Naive thymus-derived CD4-positive, alpha-beta T cell (primary cell): ENCODE measurements at places on chromosomes 4 and X. TPM values are rescaled to one million over a fixed set of nuclear protein-coding genes. Genes with fewer than 3 reads are reported as not detected.

DNA sequence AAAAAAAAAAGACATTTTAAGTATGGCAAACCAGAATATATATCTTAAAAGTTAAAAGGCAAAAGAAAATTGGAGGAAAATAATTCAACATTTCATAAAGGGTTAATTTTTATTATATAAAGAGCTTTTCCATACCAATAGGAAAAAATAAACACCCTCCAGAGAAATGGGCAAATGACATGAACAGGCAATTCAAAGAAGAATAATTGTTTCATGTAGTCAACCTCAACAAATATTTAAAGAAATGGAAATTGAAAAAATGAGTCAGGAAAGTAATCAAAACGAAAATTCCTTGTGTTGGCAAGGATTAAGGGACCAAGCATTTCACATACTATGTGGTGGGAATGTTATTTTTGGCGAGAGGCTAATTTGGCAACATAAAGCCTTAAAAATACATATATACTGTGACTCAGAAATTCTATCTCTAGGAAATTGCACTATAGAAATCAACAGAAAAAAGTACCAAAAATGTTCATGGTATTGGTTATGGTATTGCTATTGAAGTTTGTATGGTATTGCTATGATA is 87.6 kb downstream of the HAUS3 start:
- no peak overlapping the region for H3K27ac ChIP-seq
- no peaks in the 10 kb centered on the region for H3K36me3 ChIP-seq
- no peak overlapping the region for H3K4me3 ChIP-seq
- H3K4me1 ChIP-seq: no peaks in the 10 kb centered on the region
- DNase-seq: no peak

- no peaks in the 10 kb centered on the region for H3K27me3 ChIP-seq
- no peak overlapping the region for H3K4me3 ChIP-seq
- H3K4me1 ChIP-seq: no peaks in the 10 kb centered on the region
- H3K27ac ChIP-seq: no peak overlapping the region
These were observed 44.1 kb downstream of the CHRNA9 start for GRCh38 chr4:40379248-40379647.

DNA sequence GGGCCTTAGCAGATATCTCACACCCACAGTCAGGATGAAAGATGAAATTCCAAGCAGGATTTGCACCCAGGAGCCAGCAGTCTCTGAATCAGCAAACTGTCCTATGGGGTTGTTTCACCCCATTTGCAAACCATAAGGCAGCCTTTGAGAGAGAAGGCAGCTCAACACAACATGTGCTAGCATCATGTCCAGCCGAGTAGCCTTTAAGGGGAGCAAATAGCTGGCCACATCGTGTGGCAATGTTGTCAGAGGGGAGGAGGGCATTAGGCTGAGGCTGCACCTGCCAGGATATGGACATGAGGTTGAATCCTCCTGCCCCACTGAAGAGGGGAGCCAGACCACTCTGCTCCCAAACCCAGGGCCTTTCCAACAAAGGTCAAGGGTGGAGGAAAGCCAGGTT is 20.6 kb upstream of the PJA1 start:
- no peaks in the 10 kb centered on the region for H3K36me3 ChIP-seq
- DNase-seq: no peak
- no peak overlapping the region for H3K4me3 ChIP-seq
- H3K27me3 ChIP-seq: no peaks in the 10 kb centered on the region
- H3K4me1 ChIP-seq: no peaks in the 10 kb centered on the region

- no peaks in the 10 kb centered on the region for H3K27me3 ChIP-seq
- H3K4me1 ChIP-seq: no peaks in the 10 kb centered on the region
- no peak overlapping the region for H3K4me3 ChIP-seq
- no peak overlapping the region for H3K27ac ChIP-seq
These were observed 1434.3 kb upstream of the TENM3 start for GRCh38 chr4:180808862-180809261.

DNA sequence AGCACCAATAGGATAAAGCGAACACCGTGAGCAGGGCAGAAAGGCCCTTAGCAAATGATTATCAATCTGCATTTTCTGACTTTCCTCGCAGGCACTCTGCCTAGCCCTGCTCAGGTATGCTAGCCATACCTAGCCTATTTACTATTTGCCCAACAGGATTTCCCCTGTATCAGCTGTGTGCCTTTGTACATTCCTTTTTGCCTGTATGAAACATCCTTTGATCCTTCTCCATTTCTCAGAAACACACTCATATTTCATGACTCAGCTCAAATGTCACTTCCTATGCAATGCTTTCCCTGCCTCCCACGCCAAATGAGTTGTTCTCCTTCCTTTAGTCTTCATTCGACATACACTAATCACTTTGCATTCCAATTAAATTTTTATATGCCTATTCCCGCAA is 37.2 kb downstream of the PCDH7 start:
- H3K27me3 ChIP-seq: no peaks in the 10 kb centered on the region
- H3K4me1 ChIP-seq: no peaks in the 10 kb centered on the region
- DNase-seq: no peak
- H3K4me3 ChIP-seq: no peak overlapping the region
- H3K36me3 ChIP-seq: no peaks in the 10 kb centered on the region
- H3K27ac ChIP-seq: no peak overlapping the region

The RHOXF2B gene
- total RNA-seq: not detected in 2 replicates

The ANK2 gene
- not detected for total RNA-seq

DNA sequence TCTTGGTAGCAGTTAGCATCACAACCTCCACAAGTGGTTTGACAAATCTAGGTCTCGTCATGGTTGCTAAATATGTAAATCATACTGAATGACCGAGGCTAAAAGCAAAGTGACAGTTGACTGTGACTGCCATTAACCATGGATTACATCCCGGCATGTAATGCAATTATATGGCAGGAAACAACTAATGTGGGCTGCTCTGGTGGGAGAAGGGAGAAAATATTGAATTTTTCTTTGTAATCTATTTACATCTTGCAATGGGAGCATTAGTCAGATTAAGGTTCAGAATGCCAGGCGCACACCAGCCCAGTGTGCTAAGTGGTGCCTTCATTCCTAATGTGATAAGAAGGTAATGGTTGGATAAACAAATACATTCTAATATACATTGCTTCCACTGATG is 35.8 kb downstream of the UNC5C start:
- H3K27ac ChIP-seq: no peak overlapping the region
- H3K4me1 ChIP-seq: no peaks in the 10 kb centered on the region
- no peaks in the 10 kb centered on the region for H3K27me3 ChIP-seq
- no peaks in the 10 kb centered on the region for H3K36me3 ChIP-seq
- no peak for DNase-seq
- no peak overlapping the region for H3K4me3 ChIP-seq

DNA sequence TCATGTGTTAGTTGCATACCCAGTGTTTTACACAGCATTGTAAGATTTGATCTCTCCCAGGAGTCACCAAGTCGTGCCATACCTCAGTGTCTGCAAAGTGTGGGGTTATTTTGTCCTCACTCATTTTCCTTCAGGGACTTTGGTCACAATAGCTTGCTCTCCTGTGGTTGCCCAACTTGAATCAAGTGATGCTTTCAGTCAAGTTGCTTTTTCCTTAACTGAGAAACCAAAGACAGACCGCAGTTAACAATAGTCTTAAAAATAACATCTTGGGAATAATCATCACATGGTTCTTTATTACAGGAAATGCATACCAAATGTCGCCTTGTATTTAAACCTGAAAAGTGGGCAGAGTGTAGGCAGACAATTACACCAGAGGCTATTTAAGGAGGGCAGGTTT is 44.5 kb upstream of the NDP start:
- H3K36me3 ChIP-seq: no peaks in the 10 kb centered on the region
- no peak for DNase-seq
- H3K27ac ChIP-seq: no peak overlapping the region
- no peak overlapping the region for H3K4me3 ChIP-seq
- no peaks in the 10 kb centered on the region for H3K27me3 ChIP-seq

GRCh38 chr4:113969709-113970334 is 9.6 kb downstream of the ARSJ start:
- no peaks in the 10 kb centered on the region for H3K27me3 ChIP-seq
- H3K27ac ChIP-seq: no peak overlapping the region
- no peak for DNase-seq

The UGT2A2 gene
- not detected for total RNA-seq

The XAGE2 gene
- total RNA-seq: not detected

The DCTD gene
- total RNA-seq: 68.9 and 78.1 TPM in 2 replicates
